ENCODE measurements at places on chromosomes 11 and 22. TPM values are rescaled to one million over a fixed set of nuclear protein-coding genes. Genes with fewer than 3 reads are reported as not detected.

The NAALADL1 gene
- total RNA-seq = 20.2 TPM

The CACNA1I gene
- total RNA-seq = 0.18 TPM

The TMA7B gene
- total RNA-seq = 0.12 TPM

The BLID gene
- total RNA-seq = 2.0 TPM

The BAIAP2L2 gene
- total RNA-seq = 4.5 TPM

The APOBEC3B gene
- total RNA-seq = 2.6 TPM

The TIMM10B gene
- total RNA-seq = 22.5 TPM
